ENCODE measurements at places on chromosomes 5 and 9. TPM values are rescaled to one million over a fixed set of nuclear protein-coding genes. Genes with fewer than 3 reads are reported as not detected.
A peak's percentile ranks its signal among the peaks of the same experiment; 100 is the strongest.

GRCh38 chr9:123267481-123268198, 746 bp downstream of the STRBP start:
- no peaks in the 10 kb centered on the region for H3K36me3 ChIP-seq
- DNase-seq, result no peak
- H3K4me3 ChIP-seq, result peak overlapping the region; percentile 69

GRCh38 chr5:56624751-56625150, 190.6 kb upstream of the MAP3K1 start:
- peaks cover 14% of the 10 kb centered on the region for H3K36me3 ChIP-seq
- peaks cover 42% of the 10 kb centered on the region for H3K4me1 ChIP-seq
- H3K4me3 ChIP-seq, result no peak overlapping the region
- H3K27ac ChIP-seq, result peak overlapping the region; percentile 87

GRCh38 chr5:33260098-33260497, 180.7 kb upstream of the TARS1 start:
- no peaks in the 10 kb centered on the region for H3K27me3 ChIP-seq
- H3K4me1 ChIP-seq, result peaks cover 47% of the 10 kb centered on the region
- H3K4me3 ChIP-seq, result no peak overlapping the region
- H3K36me3 ChIP-seq, result peaks cover 18% of the 10 kb centered on the region
- H3K27ac ChIP-seq, result no peak overlapping the region

DNA sequence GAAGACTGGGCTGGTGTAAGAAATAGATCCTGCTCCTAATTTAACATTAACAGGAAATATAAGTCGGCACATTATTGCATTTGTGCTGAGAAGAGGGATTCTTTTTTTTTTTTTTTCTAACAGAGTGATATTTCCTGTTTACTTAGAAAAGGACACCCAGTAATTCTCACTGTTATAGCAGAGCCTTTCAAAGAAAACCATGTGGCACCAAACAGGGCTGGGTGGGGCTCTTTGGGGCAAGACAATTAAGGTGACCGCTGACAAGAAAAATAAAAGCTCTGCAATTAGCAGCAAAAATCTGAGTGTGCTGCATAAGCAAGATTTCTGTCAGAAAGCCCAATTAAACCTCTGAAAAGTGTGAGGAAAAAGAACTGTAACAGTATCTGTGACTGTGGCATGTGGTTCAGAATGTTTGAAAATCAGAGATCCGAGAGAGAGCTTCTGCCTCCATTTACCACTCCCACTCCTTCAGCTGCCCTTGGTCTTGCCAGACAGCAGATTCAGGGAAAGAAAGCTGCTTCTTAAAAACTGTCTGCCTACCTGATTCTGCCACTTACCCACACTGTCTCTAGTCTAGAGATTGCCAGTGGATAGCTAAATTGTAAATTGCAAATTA, 77.1 kb upstream of the IQGAP2 start:
- no peaks in the 10 kb centered on the region for H3K36me3 ChIP-seq
- H3K4me1 ChIP-seq, result peaks cover 27% of the 10 kb centered on the region
- no peak for DNase-seq
- H3K27me3 ChIP-seq, result peaks cover 7% of the 10 kb centered on the region

GRCh38 chr5:56848206-56848605, 32.9 kb downstream of the MAP3K1 start:
- no peaks in the 10 kb centered on the region for H3K27me3 ChIP-seq
- H3K4me1 ChIP-seq, result peaks cover 53% of the 10 kb centered on the region
- DNase-seq, result no peak
- no peaks in the 10 kb centered on the region for H3K36me3 ChIP-seq
- H3K4me3 ChIP-seq, result no peak overlapping the region
- H3K27ac ChIP-seq, result no peak overlapping the region

- no peaks in the 10 kb centered on the region for H3K27me3 ChIP-seq
- no peaks in the 10 kb centered on the region for H3K36me3 ChIP-seq
- DNase-seq, result no peak
- no peak overlapping the region for H3K4me3 ChIP-seq
- no peaks in the 10 kb centered on the region for H3K4me1 ChIP-seq
- H3K27ac ChIP-seq, result no peak overlapping the region
Observed at GRCh38 chr5:155826611-155827507, 500.1 kb upstream of the SGCD start.

Gene PCDHB3
- 8.8 TPM for total RNA-seq

Data from osteocyte (in vitro differentiated cells).